ENCODE measurements at places on chromosomes 7 and 10.

GRCh38 chr7:150663802-150664494 is 21.6 kb upstream of the GIMAP2 start:
- DNase-seq, result no peak

DNA sequence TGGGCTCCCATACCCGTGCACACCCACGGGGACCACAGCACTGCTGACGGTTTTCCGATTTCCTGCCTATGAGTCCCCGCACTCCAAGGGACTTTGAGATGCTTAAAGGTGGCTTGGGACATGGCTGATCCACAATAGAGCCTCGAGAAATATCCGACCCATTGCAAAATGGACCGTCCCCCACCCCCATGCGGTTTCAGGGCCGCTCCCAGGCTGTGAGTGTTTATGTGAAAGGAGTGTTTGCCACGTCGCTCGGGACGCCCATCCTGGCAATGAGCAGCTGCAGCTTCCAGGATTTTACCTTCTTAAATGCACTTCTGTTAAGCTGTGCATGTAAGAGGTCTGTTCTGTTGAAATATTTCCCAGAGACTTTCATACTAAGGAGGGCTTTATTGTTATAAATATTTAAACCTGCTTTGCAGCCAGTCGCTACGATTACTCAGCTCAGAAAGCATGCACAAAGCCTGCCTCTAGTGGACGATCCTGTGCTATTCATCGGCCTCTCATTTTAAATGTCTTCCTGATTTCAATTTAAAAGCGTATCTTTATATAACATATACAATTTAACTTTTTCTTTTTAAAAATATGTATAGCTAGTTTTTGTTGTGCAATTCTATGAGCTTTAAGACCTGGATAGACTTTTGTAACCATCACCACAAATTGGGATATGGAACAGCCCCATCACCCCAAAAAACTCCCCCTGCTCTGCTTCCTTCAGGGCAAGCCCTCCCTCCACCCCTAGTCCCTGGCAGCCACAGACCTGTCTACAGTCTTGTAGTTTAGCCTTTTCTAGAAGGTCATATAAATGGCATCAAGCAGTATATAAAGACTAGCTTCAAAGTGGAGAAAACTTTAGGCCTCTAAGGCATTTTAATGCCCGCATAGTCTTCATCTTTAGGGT is 418.3 kb downstream of the PAXIP1 start:
- no peak for DNase-seq

- no peak for DNase-seq
These were observed 315.5 kb downstream of the MAGI2 start for GRCh38 chr7:79137942-79138341.

GRCh38 chr10:132371641-132372081 is 25.3 kb upstream of the PWWP2B start:
- DNase-seq, result no peak

DNA sequence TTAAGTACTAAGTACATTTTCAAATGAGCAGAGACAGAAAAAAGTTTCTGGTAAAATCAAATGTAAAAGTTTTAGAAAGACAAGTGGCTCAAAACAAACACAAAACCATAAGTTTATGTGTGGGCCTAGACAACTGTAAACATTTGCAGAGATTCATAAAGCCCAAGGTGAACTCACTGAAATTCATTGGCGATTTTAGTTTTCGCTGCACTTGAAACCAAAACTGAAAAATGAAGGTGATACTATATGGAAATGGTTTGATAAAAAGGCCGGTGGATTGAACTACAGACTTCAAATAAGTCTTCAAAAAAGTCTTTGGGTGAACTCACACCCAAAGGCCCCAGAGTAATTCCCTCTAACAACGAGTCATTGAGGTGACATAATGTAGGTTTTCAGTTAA is 1184.9 kb upstream of the C7orf33 start:
- DNase-seq, result no peak

- no peak for DNase-seq
These were observed 41.9 kb upstream of the PRKAR2B start for GRCh38 chr7:107002529-107002998.

GRCh38 chr7:47739301-47739875 is 157.5 kb upstream of the TNS3 start:
- DNase-seq, result no peak

DNA sequence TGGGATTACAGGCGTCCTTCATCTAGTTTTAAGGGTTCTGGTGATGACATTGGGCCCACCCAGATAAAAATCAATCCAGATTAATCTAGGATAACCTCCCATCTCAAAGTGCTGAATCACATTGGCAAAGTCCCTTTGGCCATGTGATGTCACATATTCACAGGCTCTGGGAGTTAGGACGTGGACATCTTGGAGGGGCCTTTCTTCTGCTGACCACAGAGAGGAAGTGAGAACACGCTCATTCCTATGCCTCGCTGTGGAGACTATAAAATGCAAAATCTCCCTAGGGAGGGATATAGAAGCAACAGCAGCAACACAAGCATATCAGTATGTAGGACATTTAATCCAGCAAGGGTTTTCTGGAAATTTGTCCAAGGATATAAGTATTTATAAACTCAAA is 266.0 kb upstream of the PITRM1 start:
- DNase-seq, result no peak

GRCh38 chr7:40918701-40919271 is 784.0 kb downstream of the SUGCT start:
- DNase-seq, result no peak

- DNase-seq, result no peak
These were observed 209.1 kb upstream of the PTER start for GRCh38 chr10:16227674-16228073.

- no peak for DNase-seq
These were observed 528.7 kb downstream of the GRM8 start for GRCh38 chr7:126723966-126724544.

- no peak for DNase-seq
These were observed 13.6 kb downstream of the VPS50 start for GRCh38 chr7:93245525-93246432.

DNA sequence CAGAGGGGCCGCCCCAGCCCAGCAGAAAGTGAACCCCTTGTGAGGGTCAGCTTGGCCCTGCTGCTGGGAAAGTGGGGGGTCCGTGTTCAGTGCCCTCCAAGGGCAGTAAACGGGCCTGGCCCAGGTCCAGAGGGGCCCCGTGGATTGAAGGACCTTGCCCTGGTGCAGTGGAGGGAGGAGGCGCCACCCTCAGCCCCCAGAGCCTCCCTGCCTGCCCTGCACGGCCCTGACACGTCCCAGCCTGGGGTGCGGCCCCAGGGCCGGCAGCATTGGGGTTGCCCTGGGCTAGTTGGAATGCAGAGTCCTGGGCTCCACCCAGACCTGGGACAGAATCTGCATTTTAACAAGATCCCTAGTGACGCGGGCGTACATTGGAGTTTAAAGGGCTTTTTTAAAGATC is 42.8 kb upstream of the FOXL3 start:
- no peak for DNase-seq

- no peak for DNase-seq
These were observed 1.6 kb downstream of the C7orf25 start for GRCh38 chr7:42910306-42910705.

GRCh38 chr7:67738958-67739357 is 742.3 kb downstream of the TYW1 start:
- no peak for DNase-seq

DNA sequence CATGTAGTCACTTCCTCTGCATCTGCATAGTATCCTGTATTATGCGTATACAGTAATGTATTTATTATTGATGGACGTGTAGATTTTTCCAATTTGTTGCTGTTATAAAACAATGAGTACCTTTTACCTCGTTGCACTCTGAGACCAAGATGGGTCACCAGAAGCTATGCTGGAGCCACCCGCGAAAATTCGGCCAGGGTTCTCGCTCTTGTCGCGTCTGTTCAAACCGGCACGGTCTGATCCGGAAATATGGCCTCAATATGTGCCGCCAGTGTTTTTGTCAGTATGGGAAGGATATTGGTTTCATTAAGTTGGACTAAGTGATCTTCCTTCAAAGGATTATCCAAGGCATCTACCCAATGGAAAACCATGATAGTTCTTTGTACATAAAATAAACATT is 1.0 kb downstream of the PSMC2 start:
- no peak for DNase-seq

DNA sequence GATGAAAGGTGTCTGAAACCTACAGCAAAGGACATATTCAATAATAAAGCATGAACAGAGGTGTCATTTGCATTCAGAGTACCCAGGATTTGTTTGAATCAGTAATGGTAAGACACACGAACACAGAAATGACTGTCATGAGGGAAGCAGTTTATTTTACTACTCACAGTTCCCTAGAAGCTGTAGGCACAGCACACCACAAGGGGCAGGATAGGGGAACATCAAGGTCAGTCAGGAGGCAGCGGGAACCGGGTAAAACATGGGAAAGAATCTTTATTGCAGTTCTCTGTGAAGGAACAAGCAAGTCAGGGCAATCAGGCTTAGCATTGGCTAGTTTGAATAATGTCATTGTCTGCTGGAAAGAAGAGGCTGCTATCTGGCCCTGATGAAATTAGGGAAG is 70.2 kb upstream of the PDSS1 start:
- DNase-seq, result no peak

DNA sequence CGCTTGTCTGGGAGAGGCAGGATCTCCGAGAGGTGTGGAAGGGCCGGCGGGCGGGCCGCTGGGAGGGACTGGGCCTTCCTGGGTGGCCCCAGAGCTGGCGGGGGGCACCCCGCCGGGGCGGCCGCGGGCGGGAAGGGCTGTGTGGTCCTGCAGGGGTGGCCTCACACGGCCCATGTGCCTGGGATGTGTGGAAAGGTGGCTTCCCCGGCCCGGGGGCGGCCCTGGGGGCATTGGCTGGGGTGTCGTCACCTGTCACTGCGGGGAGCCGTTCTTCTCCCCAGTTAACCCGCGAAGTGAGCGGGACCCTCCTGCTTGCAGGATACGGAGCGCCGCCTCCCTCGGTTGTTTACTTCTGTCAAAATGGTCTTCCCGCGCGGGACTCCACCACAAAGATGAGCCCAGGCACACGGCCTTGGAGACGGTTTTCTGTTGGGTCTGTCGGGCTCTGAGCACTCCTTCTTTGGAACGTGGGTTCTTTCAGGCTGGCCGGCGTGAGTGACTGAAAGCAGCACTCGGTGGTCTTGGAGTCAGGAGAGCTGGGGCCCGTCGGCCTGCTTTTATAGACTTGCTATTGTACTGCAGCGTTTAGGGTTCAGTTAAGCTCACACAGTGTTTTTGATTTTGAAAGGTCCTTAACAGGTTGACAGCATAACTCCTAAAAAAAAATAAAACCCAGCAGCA is 700 bp downstream of the SMC3 start:
- no peak for DNase-seq

- DNase-seq, result no peak
These were observed 919 bp downstream of the INPP5F start for GRCh38 chr10:119726676-119727261.

GRCh38 chr10:33579996-33580395 is 245.5 kb upstream of the NRP1 start:
- no peak for DNase-seq

DNA sequence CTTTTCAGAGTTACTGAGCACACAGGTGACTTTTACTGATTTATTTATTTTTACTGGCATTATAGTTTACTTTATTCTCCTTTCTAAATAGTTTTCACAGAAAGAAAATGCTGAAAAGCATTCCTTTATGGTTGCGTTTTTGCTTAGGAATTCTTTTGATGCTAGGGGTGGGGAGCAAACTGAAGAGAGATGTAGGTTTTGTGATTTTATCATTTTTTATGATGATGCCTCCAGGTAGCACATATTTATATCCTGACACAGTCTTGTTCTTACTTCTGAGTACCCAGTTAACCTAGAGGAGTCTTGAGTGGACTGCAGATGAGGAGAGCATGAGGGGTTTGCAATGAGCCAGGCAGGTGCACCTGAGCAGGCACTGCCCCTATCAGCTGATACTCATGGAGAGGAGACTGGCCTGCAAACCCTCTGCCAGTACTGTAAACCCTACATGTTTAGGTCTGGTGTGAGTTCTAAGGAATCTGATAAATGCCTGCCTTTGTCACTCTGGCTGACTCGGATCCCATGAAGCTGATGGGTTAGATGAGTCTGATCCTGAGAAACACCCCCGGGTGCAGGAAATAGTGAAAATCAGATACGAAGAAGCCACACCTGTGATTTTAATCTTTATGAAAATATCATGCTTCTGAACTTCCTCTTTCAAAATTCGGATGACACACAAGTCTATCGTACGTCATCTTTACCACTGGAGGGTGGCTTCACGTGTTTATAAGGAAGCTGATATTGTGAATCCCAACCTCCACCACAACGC is 302.9 kb downstream of the WDR37 start:
- no peak for DNase-seq

DNA sequence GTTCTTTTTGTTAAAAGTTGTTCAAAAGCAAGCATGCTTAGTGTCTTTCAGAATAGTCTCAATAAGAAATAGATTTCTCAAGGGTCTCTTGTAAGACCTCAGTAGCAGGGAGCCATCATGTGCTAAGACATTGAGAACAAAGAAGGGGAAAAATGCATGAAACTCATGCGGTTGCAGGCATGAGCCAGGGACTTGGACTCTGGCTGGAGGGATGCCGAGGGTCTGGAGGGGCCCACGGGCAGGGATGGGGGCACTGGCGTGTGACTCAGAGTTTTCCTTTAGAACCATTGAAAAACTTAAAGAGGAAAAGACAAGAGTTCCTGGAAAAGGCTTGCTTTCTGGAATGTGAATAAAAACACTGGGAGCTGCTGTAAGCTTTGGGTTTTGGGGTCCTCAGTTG is 253.3 kb downstream of the CCDC3 start:
- no peak for DNase-seq

- no peak for DNase-seq
These were observed 154.2 kb downstream of the VWC2 start for GRCh38 chr7:49927631-49928030.

GRCh38 chr7:30845426-30846135 is 66.1 kb upstream of the AQP1 start:
- DNase-seq, result no peak

- DNase-seq, result no peak
These were observed 7.8 kb downstream of the C1GALT1 start for GRCh38 chr7:7190142-7190541.

DNA sequence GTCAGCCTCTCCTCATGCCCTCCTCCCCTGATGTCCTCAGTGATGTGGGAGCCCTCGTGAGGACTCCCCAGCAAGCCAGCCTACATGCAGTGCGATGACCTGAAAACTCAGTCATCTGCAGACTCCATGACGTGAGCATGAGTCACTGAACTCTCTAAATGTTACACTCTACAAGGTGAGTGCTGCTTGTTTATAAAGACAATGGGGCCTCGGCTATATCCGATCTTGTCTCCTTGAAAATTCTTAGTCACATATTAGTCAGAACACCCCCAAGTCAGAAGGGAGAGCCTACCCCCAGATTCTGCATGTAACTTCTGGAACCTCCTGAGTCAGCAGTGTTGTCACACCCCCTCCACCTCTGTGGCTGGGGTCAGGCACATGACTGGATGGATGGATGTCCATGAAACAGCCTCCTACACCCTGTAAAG is 673.8 kb downstream of the INHBA start:
- no peak for DNase-seq

DNA sequence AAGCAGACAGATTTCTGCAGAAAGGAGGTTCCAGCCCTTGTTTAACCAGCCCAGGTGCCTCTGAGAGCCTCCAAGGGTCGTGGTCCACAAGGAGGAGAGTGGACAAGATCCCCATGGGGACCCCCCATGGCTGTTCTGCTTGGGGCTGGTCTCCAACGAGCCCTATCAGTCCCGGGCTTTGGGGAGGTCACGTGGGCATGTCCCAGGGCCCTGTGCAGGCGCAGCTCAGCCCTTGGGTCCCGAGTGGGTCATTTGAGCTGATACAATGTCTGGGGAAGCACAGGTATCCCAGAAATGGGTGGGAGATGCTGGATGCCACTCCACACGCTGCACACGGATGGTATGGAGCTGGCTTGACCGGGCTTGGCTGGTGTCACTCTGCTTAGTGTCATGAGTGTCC is 57.8 kb downstream of the NPTX2 start:
- no peak for DNase-seq

GRCh38 chr10:120162471-120162870 is 269.9 kb downstream of the SEC23IP start:
- DNase-seq, result no peak
